ENCODE measurements at places on chromosomes 2 and 18. TPM values are rescaled to one million over a fixed set of nuclear protein-coding genes. Genes with fewer than 3 reads are reported as not detected.
A peak's percentile ranks its signal among the peaks of the same experiment; 100 is the strongest.

DNA sequence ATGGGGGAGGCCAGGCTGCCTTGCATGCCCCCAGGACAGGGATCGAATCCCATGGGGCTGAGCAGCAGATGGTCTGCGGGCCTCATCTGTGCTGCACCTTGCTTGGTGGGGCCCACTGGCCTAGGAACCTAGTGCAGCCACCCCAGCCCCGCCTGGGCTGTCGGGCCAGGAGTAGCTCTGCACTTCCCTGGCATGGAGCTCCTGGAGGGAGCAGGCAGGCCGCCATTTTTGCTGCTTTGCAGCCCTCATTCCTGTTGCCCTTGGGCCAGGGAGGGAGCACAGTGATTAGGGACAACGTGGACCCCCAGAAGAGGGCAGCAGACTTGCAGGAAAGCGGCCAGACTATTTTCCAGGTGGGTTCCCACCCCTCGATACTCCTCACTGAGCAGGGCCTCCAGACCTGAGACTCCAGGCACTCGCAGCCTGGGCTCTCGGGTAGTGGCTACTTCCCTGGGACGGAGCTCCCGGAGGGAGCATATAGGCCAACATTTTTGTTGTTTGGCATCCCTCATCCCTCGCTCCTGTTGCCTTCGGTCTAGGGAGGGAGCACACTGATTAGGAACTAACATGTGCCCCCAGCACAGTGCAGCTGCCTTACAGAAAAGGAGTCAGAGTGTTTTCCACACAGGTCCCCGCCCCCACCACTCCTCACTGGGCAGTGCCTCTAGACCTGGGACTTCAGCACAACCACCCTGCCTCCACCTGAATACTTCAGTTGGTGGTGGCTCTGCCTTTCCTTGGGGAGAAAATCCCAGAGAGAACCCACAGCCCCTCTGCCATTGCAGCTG lies 99.5 kb downstream of the MAIP1 start:
- no peaks in the 10 kb centered on the region for H3K27me3 ChIP-seq
- no peaks in the 10 kb centered on the region for H3K36me3 ChIP-seq
- ATAC-seq: no peak
- H3K27ac ChIP-seq: no peak overlapping the region
- no peaks in the 10 kb centered on the region for H3K4me1 ChIP-seq

- H3K27ac ChIP-seq: peak overlapping the region; percentile 24
- H3K4me3 ChIP-seq: no peak overlapping the region
- no peaks in the 10 kb centered on the region for H3K36me3 ChIP-seq
- H3K27me3 ChIP-seq: no peaks in the 10 kb centered on the region
- ATAC-seq: peak; percentile 71
Observed at GRCh38 chr2:208315081-208315788, 49.2 kb downstream of the PIKFYVE start.

OTOF gene
- total RNA-seq: under 0.01 TPM

DNA sequence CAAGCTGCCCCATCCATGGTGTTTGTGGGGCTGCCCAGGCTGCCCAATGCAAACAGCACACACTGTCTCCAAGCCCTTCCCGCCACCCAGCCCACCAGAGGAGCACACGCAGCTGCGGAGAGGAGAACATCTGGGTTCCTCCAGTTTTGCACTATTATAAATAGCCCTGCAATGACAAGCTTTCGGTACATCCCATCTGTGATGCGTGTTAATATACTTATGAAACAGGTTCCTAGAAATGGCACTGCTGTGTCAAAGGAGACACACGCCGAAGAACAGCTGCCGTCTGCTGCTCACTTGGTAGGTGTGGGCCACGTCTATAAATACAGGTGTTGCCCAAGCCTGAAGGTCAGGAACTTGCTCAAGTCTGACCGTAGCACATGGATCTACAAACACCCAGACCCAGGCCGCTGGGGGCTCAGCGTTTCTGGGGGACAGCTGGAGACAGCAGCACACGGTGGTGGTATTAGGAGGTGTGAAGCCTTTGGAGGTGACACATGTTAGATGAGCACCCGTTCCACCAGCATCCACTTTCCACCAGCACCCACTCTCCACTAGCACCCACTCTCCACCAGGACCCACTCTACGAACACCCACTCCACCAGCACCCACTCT lies 34.3 kb downstream of the PXDN start:
- no peak for ATAC-seq
- no peak overlapping the region for H3K4me3 ChIP-seq

DNA sequence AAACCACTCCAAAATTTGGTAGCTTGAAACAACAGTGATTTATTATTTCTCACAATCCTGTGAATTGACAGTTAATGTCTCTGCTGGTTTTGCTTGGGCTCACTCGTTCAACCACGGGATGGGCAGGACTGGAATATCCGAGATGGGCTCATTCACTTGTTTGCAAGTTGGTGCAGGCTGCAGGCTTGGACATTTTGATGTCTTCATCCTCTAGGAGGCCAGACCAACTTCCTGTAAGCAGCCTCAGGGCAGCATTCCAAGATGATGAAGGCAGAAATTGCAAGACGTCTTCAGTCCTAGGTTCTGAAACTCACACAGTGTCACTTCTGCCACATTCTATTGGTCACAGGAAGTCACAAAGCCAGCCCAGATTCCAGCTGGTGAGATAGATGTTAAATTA lies 47.1 kb downstream of the GPR39 start:
- no peaks in the 10 kb centered on the region for H3K4me1 ChIP-seq
- ATAC-seq: no peak
- no peaks in the 10 kb centered on the region for H3K36me3 ChIP-seq
- no peak overlapping the region for H3K4me3 ChIP-seq

DNA sequence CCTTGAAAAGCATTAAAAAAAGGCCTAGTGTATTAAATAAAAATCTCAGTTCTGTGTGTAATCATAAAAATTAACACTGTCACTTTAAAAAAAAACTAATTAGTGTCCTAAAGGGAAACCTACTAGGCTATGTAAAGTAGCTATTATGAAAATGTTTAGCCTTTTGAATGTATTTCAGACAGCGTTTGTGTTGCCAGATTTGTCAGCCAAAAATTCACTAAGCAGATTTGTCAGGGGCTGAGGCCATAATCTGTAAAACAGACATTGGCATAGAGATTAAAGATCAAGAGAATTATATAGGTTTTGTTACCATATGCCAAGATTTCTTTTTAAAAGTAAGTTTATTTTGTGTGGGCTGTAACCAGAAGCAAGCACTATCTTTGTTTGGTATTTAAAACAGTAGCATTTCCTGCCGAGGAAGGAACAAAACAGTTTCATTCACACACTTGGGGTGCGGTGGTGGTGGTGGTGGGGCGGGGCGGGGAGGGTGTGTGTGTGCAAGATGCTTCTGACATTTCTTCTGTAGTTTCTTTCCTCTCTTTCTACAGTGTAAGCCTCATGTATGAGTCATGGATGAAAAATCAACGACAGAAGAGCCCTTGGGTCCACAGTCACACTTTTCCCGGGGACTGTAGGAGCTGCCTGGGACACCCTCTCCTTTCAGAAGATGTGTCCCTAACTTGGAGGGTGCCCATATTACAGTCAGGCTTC lies 328.5 kb upstream of the FANCL start:
- H3K4me3 ChIP-seq: no peak overlapping the region
- no peak for ATAC-seq
- no peaks in the 10 kb centered on the region for H3K4me1 ChIP-seq
- no peaks in the 10 kb centered on the region for H3K36me3 ChIP-seq
- no peak overlapping the region for H3K27ac ChIP-seq

DNA sequence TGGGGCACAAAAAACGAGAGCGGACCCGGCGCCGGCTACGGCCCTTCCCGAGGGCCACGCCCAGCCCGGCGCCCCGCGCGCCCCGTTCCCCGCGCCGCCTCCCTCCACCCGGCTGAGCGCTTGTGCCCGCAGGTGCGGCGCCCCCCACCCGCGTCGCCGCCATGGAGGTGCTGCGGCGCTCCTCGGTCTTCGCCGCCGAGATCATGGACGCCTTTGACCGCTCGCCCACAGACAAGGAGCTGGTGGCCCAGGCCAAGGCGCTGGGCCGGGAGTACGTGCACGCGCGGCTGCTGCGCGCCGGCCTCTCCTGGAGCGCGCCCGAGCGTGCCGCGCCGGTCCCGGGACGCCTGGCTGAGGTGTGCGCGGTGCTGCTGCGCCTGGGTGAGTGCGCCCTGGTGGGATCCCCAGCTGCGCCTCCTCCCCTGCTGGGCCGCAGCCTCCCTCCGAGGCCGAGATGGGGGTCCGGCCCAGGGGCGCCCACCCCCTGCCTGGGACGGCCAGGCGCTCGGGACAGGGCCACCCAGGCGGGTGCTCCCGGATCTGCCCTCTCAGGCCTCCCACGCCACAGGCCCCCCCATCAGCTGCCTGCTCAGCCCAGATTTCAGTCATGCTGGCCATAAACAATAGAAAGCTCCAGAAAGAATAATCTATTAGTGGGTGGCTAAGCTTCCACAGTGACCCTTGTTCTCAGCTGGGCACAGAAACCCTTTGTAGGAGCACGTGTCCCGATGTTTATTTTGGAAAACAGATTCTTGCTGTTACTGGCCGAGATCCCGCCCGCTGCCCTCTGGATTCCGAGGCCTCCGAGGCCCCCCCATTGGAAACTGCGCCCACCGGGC lies 997 bp downstream of the BOK start:
- peaks cover 66% of the 10 kb centered on the region for H3K4me1 ChIP-seq
- peaks cover 16% of the 10 kb centered on the region for H3K36me3 ChIP-seq
- no peak for ATAC-seq
- peak overlapping the region; percentile 84 for H3K4me3 ChIP-seq
- H3K27me3 ChIP-seq: peaks cover 7% of the 10 kb centered on the region
- peak overlapping the region; percentile 79 for H3K27ac ChIP-seq

FAP gene
- total RNA-seq: 14.0 TPM

GRCh38 chr2:235576337-235576910 lies 82.6 kb downstream of the AGAP1 start:
- ATAC-seq: no peak
- no peaks in the 10 kb centered on the region for H3K36me3 ChIP-seq
- no peak overlapping the region for H3K27ac ChIP-seq
- H3K27me3 ChIP-seq: no peaks in the 10 kb centered on the region

EIF5B gene
- total RNA-seq: 36.8 TPM

DNA sequence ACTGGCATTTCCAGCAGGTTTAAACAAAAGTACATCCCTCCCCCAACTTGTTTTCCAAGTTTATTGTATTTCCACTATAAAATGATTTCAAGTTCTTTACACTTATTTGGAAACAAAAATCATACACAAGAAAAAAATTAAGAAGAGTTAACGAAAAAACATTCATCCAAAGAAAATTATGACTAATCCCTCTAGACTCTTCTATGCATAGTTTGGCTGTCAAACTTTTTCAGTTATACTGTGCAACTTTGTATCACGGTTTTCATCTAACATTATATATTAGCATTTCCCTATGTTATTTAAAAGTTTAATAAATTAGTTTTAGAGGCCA lies 627 bp downstream of the WDCP start:
- peak overlapping the region; percentile 77 for H3K27ac ChIP-seq
- no peaks in the 10 kb centered on the region for H3K4me1 ChIP-seq
- H3K27me3 ChIP-seq: no peaks in the 10 kb centered on the region
- peak overlapping the region; percentile 72 for H3K4me3 ChIP-seq
- H3K36me3 ChIP-seq: no peaks in the 10 kb centered on the region
- no peak for ATAC-seq

TRIM43B gene
- total RNA-seq: not detected

- H3K4me3 ChIP-seq: no peak overlapping the region
- no peak for ATAC-seq
- H3K4me1 ChIP-seq: no peaks in the 10 kb centered on the region
- no peak overlapping the region for H3K27ac ChIP-seq
Observed at GRCh38 chr2:178756343-178756742, 50.9 kb downstream of the TTN start.

METTL4 gene
- 4.2 TPM for total RNA-seq

GRCh38 chr18:43303376-43303775 lies 26.1 kb upstream of the SYT4 start:
- no peak overlapping the region for H3K4me3 ChIP-seq
- H3K36me3 ChIP-seq: no peaks in the 10 kb centered on the region
- no peaks in the 10 kb centered on the region for H3K4me1 ChIP-seq
- ATAC-seq: no peak
- no peaks in the 10 kb centered on the region for H3K27me3 ChIP-seq

- no peak overlapping the region for H3K27ac ChIP-seq
- no peaks in the 10 kb centered on the region for H3K36me3 ChIP-seq
- no peaks in the 10 kb centered on the region for H3K4me1 ChIP-seq
- no peaks in the 10 kb centered on the region for H3K27me3 ChIP-seq
- H3K4me3 ChIP-seq: no peak overlapping the region
Observed at GRCh38 chr2:78020491-78020890, 498.3 kb upstream of the LRRTM4 start.

LYPD6B gene
- total RNA-seq: not detected

DNA sequence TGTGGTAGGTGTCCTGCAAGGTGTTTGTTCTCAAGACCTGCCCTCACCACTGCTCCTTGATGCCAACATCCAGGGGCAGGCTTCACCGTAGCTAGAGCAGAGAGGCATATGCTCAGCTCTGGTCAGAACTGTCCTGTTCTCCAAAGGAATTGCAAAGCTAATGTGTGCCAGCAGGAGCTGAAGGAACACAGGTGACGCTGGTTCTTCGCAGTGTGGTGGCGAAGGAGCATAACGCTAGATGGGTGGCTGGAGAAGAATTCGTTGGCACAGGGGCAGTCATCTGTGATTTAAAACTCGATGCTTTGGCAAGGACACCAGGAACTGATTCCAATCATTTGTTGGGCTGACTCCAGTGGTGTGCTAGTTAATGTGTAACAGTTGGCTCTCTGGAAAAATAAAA lies 11.4 kb upstream of the PER2 start:
- ATAC-seq: no peak
- no peak overlapping the region for H3K4me3 ChIP-seq
- H3K27ac ChIP-seq: no peak overlapping the region
- H3K27me3 ChIP-seq: peaks cover 12% of the 10 kb centered on the region
- no peaks in the 10 kb centered on the region for H3K36me3 ChIP-seq
- H3K4me1 ChIP-seq: no peaks in the 10 kb centered on the region

TMEM18 gene
- total RNA-seq: 21.8 TPM

PLGLB1 gene
- total RNA-seq: 4.3 TPM

DNA sequence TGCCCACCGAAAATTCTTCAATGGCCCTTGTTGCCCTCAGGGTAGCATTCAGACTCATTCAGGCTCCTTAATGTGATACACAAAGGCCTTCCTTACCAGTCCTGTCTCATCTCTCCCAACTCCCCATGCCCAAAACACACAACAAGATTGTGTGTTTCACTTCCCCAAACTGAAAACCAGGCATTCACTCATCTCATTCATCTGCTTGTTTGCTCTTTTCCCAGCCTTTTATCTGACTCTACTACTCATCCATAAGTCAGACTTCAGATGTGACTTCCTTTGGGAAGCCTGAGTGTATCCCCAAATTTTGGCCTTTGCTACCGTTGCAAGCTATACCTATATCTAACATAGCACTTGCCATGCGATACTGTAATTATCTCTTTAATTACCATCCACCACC lies 9.7 kb upstream of the SLC39A10 start:
- H3K27me3 ChIP-seq: no peaks in the 10 kb centered on the region
- no peak overlapping the region for H3K4me3 ChIP-seq
- H3K36me3 ChIP-seq: no peaks in the 10 kb centered on the region

GRCh38 chr18:33022370-33022769 lies 249.5 kb upstream of the KLHL14 start:
- H3K4me1 ChIP-seq: no peaks in the 10 kb centered on the region
- H3K27ac ChIP-seq: no peak overlapping the region
- H3K27me3 ChIP-seq: no peaks in the 10 kb centered on the region
- H3K36me3 ChIP-seq: no peaks in the 10 kb centered on the region
- ATAC-seq: no peak

All from gastroesophageal sphincter (tissue), 4 donors.